ENCODE measurements at places on chromosomes 7 and 10.

- DNase-seq: peak; percentile 66
Observed at GRCh38 chr7:101390901-101391301, 28.2 kb downstream of the COL26A1 start.

DNA sequence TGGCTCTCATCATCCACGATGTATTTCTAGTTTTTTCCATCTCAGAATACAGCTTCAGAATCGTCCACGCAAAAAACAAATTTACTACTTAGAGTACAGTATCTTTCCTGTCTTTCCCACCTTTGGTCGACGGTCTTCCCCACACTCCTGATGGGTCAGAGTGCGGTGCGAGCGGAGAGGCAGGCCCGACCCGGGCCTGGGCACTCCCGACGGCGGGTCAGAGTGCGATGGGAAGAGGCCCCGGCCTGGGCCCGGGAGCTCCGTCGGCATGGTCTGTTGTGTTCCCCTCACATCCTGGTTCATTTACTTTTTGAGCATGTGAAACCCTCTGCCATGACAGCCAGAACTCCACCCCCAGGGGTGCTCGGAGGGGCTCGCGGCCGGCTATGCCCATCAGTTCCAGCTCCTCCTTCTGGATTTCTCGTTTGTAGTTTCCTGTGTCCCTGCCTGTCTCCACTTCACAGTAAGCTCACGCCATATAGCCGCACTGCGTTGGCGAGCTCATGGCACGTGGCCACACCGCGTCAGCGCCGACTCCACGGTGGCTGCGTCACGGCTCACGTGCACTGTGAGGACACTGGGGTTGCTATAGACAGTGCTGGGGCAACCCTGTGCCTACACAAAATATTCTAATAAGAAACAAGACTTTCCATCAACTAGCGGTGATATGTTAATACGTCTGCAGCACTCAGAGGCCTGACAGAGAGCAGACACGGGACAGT, 7.8 kb downstream of the COX19 start:
- DNase-seq: no peak

- DNase-seq: no peak
Observed at GRCh38 chr7:64990216-64990615, 620 bp downstream of the ZNF117 start.

- no peak for DNase-seq
Observed at GRCh38 chr10:17873946-17874345, 64.8 kb downstream of the MRC1 start.

- no peak for DNase-seq
Observed at GRCh38 chr7:139598642-139599041, 75.2 kb downstream of the CLEC2L start.

GRCh38 chr10:90051053-90051452, 349.7 kb downstream of the KIF20B start:
- DNase-seq: no peak

DNA sequence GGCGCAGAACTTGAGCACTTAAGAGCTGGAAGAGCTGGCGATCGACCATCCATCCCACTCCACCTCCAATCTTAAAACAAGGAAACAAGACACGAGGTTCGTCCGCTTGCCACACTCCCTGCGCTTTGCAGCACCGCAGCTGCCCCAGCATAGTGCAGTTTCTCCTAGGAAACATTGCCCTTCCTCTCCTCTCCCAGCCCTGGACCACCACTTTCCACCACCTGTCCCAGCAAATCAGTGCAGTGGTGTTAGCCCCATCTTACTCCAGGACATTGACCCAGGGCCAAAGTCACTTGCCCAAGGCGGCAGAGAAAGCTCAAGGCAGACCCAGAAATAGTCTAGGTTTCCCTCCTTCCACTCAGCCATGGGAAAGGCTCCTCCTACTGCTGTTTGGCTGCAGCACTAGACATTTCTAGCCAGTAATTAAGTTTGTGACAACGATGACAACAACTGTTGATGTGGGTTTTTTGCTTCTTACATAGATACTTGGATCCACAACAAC, 1.5 kb upstream of the PARD3 start:
- no peak for DNase-seq

GRCh38 chr7:122643250-122643649, 55.7 kb downstream of the RNF133 start:
- no peak for DNase-seq

DNA sequence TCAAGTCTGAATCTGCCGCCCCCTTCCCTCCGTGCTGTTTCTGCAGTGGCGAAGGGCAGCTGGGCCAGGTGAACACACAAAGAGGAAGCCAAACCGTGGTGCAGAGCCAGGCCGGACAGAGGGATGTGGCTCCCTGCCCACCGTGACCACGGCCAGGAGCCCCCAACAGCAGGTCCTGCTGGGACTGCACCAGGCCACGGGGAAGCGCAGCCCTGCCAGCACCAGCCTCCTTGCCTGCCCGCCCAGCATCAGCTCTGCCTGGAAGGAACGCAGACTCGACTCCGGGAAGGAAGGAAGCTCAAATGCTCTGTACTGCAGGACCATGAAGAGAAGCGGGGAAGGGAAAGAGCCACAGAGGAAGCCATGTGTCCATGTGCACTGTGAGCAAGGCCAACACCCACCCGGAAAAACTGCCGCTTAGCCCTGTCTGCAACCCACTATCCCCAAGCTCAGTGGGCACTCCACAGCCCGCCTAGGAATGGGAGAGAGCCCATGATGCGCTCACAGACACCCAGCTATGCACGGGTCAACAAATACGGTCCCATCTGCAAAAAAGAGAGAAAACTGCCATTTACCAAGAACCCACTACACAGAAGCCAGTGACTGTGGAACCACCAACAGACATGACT, 19.0 kb downstream of the GPER1 start:
- no peak for DNase-seq

GRCh38 chr10:117530791-117531190, 11.8 kb upstream of the EMX2 start:
- DNase-seq: no peak

GRCh38 chr7:44981035-44981706, 2.4 kb upstream of the MYO1G start:
- DNase-seq: no peak

- no peak for DNase-seq
Observed at GRCh38 chr7:1401011-1401410, 58.3 kb downstream of the MICALL2 start.

DNA sequence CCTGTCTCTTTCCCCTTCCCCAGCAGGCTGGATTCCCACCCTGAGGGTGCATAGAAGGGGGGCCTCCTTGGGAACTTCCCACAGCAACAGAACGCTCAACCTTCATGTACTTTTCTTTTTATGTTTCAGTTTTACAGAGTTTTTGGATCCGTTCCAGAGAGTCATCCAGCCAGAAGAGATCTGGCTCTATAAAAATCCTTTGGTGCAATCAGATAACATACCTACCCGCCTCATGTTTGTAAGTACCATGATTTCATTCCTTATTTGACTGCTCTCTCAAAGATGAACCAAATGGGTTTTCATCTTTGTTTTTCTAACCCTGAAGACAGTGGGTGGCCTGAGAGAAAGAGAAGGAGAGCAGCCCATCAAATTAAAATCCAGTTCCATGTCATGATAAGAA, 46.7 kb downstream of the PLPP4 start:
- no peak for DNase-seq

GRCh38 chr7:91537260-91538152, 273.3 kb downstream of the FZD1 start:
- DNase-seq: no peak

- no peak for DNase-seq
Observed at GRCh38 chr7:68697796-68698280, 900.4 kb upstream of the AUTS2 start.

- DNase-seq: no peak
Observed at GRCh38 chr10:2878818-2879217, 188.5 kb upstream of the PFKP start.

DNA sequence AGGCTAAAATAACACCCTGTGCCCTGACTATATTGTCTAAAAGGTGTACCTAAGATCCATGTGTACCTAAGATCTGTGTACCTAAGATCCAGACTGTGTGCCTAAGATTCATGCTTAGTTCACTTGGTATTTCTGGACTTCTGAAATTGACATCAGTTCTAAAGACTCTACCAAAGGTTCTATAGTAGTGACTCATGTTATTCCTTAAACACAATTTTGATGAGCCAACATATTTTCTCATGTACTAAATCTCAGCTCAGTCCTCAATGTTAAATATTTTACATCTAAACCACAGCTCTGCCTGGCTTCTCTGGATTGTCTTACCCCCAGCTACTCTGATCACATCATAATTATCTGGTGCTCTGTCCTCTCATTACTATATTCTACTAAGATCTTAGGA, 802.3 kb upstream of the SORCS1 start:
- DNase-seq: no peak

- DNase-seq: no peak
Observed at GRCh38 chr10:103307594-103307993, 30.7 kb downstream of the INA start.

GRCh38 chr10:26969145-26969926, 108.6 kb upstream of the ABI1 start:
- no peak for DNase-seq

DNA sequence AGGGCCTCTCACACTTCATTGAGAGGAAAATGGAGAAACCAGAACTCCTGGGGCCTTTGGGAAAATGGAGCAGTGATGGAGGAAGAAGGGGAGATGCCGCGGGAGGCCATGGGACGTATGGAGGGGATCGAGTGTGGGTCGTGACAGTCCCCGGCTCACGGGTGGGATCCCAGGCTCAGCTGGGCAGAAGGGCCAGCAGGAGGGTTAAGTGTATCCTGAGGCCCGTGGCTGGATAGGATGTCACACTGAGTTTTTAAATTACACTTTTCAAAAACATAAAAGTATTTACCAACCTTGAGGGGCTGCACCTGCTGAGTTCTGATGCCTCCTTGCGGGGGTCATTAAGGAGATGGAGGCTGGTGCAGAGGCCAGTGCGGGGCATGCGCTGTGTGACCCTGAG, 28.0 kb upstream of the PSMG3 start:
- no peak for DNase-seq

DNA sequence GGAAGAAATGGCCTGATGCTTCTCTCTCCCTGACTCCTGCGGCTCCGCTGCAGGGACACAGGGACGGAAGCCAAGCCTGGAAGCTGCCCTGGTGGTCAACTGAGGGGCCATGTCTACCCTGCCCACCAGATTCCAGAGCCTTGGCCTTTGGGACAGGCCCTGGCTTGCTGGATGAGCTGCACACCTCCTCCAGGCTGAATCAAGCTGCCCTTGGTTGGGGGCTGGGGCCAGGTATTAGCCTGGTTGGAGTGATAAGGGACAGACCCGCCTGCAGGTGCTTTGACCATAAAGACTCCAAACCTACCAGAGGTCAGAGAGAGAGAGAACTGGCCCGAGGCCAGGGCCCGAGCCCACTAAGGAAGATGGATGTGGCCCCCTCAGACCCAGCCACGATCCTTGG, 30.1 kb downstream of the CRHR2 start:
- no peak for DNase-seq

GRCh38 chr7:151542606-151543130, 23.0 kb upstream of the RHEB start:
- DNase-seq: no peak

GRCh38 chr10:33125522-33126517, 167.8 kb upstream of the ITGB1 start:
- DNase-seq: peak; percentile 62

DNA sequence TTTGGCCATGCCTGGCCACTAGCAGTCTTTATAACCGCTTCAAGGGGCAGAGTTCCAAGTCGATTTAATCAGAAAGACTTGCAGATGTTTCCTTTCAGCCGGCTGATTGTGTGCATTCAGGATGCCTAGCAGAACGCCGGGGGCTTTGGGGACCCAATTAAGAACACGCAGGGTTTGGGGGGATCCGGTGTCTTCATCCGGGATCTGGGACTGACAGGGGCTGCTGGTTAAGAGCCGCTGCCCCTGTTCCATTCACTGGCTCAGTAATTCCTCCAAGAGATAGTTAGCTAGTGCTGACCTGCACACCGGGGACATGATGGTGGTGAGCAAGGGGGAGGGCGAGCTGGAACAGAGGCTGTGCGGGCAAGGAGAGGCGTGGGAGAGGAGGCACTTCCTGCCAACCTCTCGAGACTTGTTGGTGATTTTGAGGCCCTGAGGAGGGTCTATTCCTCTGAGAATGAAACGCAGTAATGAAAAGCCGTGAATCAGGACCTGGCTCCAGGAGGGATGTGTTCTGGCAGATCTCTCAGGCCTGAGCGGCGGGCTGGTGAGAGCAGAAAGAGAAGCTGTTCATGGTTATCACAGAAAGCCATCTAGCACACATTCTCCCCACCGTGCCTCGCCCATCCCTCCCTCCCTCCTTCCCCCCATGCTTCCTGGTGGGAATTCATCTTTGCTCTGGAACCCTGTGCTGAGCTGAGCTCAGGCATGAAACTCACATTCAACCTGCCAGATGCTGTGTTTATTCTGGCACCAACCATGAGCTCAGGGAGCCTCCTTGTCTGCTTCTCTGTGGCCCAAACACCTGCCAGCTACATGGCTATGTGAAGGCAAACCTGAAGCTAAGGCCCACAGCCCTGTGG, 152.0 kb downstream of the CCDC3 start:
- DNase-seq: no peak

GRCh38 chr7:116815041-116815440, 47.3 kb upstream of the CAPZA2 start:
- DNase-seq: no peak

- DNase-seq: no peak
Observed at GRCh38 chr10:130053561-130053960, 57.1 kb downstream of the C10orf143 start.

GRCh38 chr7:105191331-105191730, 177.3 kb downstream of the KMT2E start:
- DNase-seq: no peak

DNA sequence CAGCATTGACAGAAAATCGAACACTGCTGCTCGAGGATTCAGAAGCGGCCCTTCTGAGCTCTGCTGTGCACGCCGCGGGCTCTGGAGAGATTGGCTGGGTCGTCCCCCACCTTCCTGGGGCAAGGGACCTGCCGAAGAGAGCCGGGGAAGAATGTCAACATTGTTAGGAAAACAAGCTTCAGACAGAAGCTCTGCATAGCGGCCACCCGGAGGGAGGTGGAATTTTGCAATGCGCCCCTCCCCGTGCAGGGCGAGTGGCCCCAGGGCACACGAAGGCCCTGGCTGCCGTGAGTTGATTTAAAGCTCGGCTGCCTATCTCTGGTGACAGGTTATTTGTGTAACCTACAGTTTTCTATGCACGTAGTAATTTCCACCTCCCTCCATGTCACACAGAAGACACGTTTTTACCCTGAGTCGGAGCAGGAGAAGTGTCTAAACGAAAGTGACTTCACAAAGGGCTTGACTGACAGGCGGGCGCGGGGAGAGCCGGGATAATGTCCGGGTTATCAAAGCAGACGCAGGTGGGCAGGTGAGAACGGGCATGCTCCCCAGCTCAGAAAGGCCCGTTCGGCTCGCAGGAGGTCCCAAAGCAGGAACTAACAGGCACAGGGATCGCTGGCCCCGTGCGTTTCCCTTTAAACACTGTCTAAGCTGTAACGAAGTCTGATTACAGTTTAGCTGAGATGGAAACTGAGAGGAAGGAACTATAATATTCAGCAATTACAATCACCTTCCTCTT, 84.6 kb downstream of the PDGFA start:
- DNase-seq: no peak

DNA sequence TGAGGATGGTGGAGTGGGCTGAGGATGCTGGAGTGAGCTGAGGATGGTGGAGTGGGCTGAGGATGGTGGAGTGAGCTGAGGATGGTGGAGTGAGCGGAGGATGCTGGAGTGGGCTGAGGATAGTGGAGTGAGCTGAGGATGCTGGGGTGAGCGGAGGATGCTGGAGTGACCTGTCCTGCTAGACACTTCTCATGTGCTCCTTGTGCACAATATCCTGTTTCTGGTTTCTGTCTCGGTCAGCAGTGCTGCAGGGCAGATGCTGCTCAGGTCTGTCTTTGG, 29.2 kb downstream of the ANXA8 start:
- peak; percentile 11 for DNase-seq

GRCh38 chr7:16935341-16935735, 53.6 kb upstream of the AGR3 start:
- DNase-seq: no peak
